ENCODE measurements at places on chromosomes 3 and 15. TPM values are rescaled to one million over a fixed set of nuclear protein-coding genes. Genes with fewer than 3 reads are reported as not detected.

- no peak for DNase-seq
These were observed 194.9 kb downstream of the FOXP1 start for GRCh38 chr3:71388535-71389120.

DNA sequence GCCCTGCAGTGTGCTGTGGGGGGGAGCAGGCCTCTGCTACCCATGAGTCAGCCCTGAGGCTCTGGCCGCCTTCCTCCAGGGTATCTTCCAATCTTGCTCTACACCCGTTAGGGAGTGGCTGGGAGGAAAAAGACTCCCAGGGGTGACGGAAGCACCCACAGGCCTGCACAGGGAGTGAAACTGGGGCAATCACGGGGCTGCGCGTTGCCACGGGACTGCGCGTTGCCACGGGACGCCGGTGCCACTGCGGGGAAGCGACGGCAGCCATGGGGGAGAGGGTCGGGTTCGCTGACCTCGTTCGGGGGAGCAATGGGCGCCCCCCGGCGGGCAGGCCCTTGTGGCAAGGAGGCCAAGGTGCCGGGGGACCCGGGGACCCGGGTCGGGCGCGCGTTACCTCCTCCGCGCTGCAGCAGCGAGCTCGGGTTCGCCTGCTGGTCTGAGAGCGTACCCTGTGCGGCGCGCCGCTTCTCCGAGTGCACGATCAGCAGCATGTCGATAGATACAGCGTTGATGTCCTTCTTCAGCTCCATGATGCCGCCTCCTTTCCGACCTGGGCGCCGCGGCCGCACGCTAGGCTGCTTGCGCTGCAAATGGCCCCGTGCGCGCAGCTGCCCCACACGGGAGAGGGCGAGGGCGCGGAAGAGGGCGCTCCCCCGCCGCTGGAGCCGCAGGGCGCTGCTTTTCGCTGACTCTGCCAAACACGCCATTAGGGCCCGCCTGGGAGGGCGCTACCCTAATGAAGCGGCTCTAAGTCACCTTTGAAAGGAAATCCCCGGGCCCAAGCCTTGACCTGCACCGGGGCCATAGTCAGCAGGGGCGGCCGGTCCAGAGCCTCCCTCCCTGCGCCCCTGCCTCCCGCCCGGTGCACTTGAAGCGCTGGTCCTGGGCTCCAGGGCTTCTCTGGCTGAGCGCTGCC, at the start of gene KY:
TSS of gene KY (minus strand) at position 592 of the 916 bp plus-strand sequence. CDS start at position 530, 62 bp downstream.
- DNase-seq = peak; percentile 81

SLCO2A1 gene
- 27.2 TPM for polyA plus RNA-seq

DNA sequence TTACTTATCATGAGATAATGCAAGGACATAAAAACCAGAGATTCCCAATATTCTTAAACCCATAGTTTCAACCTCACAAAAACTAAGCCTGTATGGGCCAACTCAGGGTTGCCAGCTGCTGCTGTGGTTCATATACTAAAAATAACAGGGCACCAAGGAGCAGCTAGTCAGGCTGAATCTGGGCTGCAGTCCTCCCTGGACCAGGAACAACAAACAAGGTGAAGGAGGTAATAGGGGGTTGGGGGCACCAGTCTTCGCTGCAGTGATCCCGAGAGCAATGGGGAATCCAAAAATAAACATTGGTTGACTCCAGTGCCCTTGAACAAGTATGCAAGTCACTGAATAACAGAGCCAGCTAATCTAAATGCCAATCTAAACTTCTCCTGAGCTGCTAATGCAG, 108.9 kb downstream of the MECOM start:
- DNase-seq = peak; percentile 36

DNA sequence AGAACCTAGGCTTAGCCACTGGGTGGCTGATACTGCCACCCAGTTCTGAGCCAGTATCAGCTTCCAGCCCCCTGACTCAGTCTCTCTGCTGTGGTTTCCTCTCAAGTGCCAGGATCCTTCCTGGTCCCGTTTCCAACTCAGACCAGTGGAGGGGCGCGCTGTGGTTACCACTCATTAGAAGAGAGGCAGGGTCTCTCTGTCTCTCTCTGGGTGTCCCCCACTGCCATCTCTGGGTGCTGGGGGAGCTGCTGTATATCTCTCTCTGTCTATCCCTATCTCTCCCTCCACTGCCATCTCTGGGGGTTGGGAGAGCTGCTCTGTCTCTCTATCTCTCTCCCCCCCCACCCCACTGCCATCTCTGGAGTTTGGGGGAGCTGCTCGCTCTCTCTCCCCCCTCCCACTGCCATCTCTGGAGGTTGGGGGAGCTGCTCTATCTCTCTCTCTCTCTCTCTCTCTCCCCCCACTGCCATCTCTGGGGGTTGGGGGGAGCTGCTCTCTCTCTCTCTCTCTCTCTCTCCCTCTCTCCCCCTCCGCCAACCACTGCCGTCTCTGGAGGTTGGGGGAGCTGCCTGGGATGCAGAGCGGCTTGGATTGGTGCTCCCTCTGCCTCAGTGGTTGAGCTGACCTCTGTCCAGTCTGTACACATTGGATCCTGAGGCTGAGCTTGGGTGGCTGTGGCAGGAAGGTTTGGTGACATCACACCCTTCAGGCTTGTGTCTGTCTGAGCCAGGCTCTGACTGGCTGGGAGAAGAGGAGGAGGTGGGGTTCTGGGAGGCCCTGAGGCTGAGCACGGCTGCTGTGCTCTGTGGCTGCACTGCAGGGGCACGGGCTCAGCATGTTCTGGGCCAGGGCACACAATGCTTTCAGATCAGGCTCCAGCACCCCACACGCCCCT, 98.9 kb downstream of the APBA2 start:
- DNase-seq = peak; percentile 79

- no peak for DNase-seq
These were observed 42.7 kb upstream of the GAP43 start for GRCh38 chr3:115580566-115580965.

- DNase-seq = no peak
These were observed 52.9 kb downstream of the CACNA1D start for GRCh38 chr3:53547327-53547726.

GRCh38 chr15:27903405-27903804, 195.7 kb downstream of the OCA2 start:
- no peak for DNase-seq

DNA sequence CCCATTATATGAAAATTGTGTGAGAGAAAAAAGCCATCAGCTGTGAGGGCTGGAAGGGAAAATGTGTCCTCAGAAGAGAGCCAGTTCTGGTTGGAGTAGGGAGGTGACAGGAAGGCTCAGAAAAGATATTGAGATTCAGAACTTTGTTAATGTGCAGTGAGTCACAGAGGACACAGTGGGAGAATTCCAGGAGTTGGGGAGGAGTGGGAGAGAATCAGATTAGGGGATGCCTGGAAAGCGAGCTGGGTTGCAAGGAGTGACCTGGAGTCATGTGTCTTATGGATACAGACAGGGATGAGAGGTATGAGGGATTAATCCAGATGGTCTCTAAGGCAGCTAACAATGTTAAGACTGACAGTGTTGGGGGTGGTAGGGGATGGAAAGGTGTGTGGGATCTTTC, 67.5 kb downstream of the CHST2 start:
- no peak for DNase-seq

DNA sequence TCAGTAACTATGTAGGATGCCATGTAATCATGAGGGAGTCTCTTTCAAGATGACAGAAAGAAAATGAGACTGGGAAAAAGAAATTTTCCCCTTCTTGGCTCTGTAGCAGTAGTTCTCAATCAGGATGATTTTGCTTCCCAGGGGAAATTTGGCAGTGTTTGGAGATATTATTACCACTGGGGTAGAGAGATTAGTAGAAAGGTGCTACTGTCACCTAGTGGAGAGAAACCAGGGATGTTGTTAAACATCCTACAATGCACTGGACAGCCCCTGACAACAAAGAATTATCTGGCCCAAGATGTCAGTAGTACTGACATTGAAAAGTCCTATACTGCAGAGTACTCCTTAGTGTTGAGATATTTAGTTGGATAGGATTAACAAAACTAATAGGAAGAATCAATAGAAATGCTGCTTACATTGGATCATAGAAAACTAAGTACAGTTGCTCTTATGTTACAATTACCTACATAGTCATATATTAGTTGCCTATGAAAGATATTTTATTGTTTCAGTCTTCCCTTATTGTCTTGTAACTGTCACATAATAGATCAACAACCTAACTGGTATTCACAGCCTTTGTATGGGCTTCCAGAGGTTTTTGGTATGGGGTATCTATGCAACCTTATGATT, 433.3 kb downstream of the RAP2B start:
- peak; percentile 29 for DNase-seq

- DNase-seq = no peak
These were observed 83.4 kb downstream of the RBPMS2 start for GRCh38 chr15:64691896-64692565.

GRCh38 chr3:127535901-127536829, 54.4 kb downstream of the TPRA1 start:
- no peak for DNase-seq

Measured in kidney (tissue), 22 donors.